ENCODE measurements at places on chromosomes 16 and 17. TPM values are rescaled to one million over a fixed set of nuclear protein-coding genes. Genes with fewer than 3 reads are reported as not detected.

- DNase-seq, result peak; percentile 81
Measured at GRCh38 chr16:66899945-66900710, 18.6 kb downstream of the CDH16 start.

DNA sequence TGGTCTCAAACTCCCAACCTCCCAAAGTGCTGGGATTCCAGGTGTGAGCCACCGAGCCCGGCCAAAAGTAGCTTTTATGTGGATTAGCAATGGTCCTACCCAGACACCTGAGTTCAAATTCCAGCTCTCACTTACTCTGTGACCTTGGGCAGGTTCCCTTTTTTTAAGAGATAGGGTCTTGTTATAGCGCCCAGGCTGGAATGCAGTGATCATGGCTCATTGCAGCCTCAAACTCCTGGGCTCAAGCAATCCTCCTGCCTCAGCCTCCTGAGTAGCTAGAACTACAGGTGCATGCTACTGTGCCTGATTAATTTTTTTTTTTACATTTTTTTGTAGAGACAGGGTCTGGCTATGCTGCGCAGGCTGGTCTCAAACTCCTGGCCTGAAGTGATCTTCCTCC is 16.6 kb downstream of the HDAC5 start:
- no peak for DNase-seq

- peak; percentile 71 for DNase-seq
Measured at GRCh38 chr16:85601730-85602401, 11.3 kb upstream of the GSE1 start.

Gene CLEC19A
- not detected for polyA plus RNA-seq

- DNase-seq, result no peak
Measured at GRCh38 chr16:65000654-65001053, 121.2 kb downstream of the CDH11 start.

GRCh38 chr16:58417600-58417999 is 25.3 kb downstream of the GINS3 start:
- peak; percentile 89 for DNase-seq

GRCh38 chr16:72187551-72187950 is 15.6 kb upstream of the PMFBP1 start:
- no peak for DNase-seq

Gene TADA2A
- 33.5 TPM for polyA plus RNA-seq

Data from testis (tissue), 5 donors.